ENCODE measurements at places on chromosomes 16 and 17.

DNA sequence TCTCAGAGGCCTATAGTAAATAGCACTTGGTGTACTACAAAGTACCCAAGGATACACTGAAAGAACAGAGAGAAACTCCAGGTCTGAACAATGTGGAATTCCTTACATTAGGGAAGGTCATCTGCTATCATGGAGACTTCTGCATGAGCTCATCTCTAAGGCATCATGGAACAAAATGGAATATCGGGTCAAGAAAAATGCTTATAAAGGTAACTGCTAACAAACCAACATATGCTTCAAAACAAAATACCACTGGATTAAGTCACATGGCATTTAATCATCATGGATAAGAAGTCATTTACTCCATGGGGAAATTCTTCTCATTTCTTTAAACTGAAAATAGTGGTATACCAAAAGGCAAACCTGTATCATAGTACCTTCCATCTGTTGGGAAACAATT is 34.2 kb downstream of the TXNDC11 start:
- no peak for DNase-seq

- no peak for DNase-seq
Measured at GRCh38 chr17:82049521-82049971, 2.1 kb downstream of the RFNG start.

- no peak for DNase-seq
Measured at GRCh38 chr16:73172241-73172972, 124.5 kb upstream of the ZFHX3 start.

GRCh38 chr17:43018008-43018853 is 4.0 kb downstream of the VAT1 start:
- no peak for DNase-seq

- no peak for DNase-seq
Measured at GRCh38 chr16:27080895-27081294, 14.2 kb downstream of the C16orf82 start.

DNA sequence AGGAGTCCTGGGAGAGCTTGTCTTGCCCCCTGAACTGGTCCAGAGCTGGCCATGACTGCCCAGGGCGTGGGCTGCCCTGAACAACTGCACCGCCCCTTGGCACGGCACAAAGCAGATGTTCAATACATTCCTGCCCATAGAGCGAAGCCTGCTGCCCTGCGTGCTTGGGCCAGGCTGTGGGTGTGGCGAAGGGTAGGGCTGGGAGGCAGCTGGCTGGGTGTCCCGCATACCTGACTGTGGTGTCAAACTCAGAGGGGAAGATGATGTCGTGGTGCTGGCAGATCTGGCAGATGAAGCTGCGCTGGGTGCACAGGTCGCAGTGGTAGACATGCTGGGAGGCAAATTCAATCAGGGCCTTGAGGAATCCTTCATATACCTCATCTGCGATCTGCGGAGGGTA is 124.2 kb upstream of the SMURF2 start:
- no peak for DNase-seq

DNA sequence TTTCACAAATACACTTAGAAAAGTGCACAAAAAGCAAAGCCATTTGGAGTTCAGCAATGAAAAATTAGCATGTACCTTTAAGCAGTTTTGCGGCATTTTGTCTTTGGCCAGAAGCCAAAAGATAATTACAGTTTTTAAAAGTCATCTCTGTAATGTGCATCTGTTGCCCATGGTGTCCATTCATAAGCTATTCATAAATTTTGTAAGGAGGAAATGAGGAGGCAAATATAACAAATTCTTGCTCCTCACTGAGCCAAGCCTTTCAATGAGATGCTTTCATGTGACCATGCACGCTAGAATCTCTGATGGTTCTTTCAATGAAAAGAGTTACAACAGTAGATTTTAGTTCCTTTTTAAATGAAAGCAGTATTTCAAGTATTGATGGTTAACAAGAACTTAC is 247.1 kb upstream of the MON1B start:
- no peak for DNase-seq
